CD8-positive, alpha-beta memory T cell (primary cell): ENCODE measurements at places on chromosomes 12 and 14.

GRCh38 chr12:103269946-103270345, 225.8 kb downstream of the C12orf42 start:
- DNase-seq: no peak

- no peak for DNase-seq
These were observed 172.8 kb downstream of the KTN1 start for GRCh38 chr14:55752580-55753390.

DNA sequence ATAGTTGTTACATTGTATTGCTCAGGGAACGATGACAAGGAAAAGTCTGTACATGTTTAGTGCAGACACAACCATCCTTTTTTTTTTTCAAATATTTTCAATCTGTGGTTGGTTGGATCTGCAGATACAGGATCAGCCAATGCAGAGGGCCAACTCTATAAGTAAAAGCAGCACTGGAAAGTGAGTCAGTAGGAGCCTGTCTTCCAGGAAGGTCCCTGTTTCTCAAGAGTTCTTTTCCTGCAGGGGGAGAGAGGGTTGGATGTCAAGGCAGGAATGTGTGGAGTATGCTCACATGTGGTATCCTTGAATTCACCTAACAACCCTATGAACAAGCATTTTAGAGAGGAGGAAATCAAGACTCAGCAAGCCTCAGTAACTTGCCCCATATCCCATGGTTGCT, 409.1 kb downstream of the NPAS3 start:
- no peak for DNase-seq

DNA sequence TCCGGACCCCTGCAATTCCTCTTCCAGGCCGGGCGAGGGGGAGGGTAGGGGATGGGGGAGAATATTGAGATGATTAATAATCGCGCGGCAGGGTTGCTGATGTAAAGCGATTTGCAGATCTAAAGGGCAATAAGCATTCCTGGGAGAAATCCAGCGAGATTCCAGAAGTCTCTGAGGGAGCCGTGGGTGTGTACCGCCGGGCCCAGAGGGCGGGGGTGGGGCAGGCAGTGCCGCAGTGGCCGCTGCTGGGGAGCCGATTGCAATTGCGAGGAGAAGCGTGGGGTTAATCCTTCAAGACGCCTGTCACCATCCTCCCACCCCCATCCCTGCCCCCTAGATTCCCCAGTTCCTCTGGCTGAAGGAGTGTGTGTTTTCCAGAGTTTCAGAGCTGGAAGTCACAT, 16.4 kb downstream of the FOS start:
- no peak for DNase-seq

GRCh38 chr14:41875116-41875515, 268.4 kb downstream of the LRFN5 start:
- no peak for DNase-seq

GRCh38 chr12:131805421-131805820, 22.8 kb upstream of the MMP17 start:
- no peak for DNase-seq

DNA sequence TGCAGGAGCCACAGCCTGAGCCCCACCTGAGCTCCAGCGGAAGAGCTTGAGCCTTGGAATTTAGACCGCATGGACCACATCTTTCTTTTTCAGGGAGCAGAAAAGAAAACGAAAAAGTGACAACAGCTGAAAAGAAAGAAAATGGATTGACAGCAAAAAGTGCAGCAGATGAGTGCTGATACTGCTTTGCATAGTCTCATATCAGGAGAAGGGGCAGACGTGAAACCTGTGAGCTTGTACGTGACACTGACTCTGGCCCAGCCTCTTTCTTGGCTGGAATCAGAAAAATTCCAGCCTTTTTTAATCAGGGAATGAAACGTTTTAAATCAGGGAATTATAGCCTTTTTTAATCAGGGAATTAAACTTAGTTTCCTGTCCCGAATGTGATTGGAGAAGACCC, 1296.5 kb downstream of the TMEM121 start:
- no peak for DNase-seq

GRCh38 chr14:68942296-68943035, 36.6 kb downstream of the ACTN1 start:
- DNase-seq: no peak

- no peak for DNase-seq
These were observed 16.0 kb downstream of the PROX2 start for GRCh38 chr14:74859757-74860552.

DNA sequence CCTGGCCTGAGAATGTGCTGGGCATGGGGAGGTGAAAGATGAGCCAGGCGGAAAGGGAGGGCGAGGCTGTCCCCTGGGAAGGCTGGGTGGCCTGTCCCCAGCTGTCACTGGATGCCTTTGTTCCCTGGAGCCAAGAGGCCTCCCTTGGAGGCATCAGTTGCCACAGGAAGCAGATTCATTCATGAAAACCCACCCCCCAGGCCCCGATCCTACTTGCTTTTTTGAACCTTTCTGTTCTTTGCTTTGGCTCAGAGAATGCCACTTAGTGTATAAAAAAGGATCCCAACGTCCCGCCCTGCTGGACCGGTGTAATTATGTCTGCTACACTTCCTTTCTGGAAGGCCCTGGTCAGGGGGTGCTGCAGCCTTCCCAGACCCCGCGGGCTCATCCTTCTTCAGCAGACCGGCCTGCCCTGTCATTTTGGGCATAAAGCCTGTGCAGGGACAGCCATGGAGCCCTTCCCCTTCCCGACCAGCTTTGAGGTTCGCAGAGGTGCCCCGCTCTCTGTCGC, 220.2 kb downstream of the SLC41A2 start:
- no peak for DNase-seq

DNA sequence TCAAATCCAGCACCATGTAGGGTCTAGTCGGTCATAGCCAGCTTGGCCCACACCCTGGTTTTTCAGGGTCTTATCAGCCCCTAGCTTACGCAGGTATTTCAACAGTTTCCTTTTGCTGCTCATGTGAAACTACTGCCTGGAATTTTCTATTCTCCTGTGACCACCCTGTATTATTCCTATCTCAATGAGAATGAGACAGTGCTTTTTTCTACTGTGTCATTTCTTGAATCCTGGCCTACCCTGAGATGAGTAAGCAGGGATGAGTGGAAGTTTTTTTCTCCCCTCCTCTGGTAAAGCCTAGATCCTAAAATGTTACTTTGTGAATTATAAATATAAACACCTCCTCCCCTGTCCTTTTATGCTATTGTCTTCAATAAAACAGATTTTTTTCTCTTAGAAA, 62.7 kb upstream of the ARID2 start:
- no peak for DNase-seq

DNA sequence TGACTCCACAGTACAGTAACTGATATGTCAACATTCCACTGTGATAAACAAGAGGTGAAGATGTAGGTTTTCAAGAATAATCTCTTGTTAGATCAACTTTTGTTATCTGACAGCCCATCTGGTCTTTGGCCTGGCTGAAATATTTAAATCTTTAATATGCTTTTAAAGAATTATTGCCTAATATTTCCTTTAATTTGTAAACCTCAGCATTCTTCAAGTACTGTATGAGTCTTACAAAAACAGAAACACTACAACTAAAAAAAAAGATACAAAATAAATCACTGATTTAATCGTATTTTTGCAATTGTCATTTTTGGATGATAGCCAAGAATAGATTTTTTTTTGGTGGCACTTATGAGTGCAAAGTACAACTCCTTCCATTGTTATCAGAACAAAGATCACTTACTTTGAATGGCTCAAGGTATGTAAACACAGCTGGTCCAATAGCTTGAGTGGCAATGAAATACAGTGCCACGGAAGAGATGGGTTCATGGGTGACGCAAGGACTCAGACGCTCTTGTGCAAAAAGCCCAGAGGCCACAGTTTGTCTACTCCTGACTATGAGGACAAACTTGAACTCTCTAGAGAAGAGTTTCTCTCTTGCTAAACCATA, 109.5 kb downstream of the PAX9 start:
- no peak for DNase-seq

- no peak for DNase-seq
These were observed 34.5 kb upstream of the CDK2AP1 start for GRCh38 chr12:123306200-123306599.

- no peak for DNase-seq
These were observed 1036.2 kb upstream of the FLRT2 start for GRCh38 chr14:84493779-84494178.

GRCh38 chr14:104654119-104654518, 35.3 kb upstream of the INF2 start:
- no peak for DNase-seq
